ENCODE measurements at places on chromosomes 12 and 14.
A peak's percentile ranks its signal among the peaks of the same experiment; 100 is the strongest.

DNA sequence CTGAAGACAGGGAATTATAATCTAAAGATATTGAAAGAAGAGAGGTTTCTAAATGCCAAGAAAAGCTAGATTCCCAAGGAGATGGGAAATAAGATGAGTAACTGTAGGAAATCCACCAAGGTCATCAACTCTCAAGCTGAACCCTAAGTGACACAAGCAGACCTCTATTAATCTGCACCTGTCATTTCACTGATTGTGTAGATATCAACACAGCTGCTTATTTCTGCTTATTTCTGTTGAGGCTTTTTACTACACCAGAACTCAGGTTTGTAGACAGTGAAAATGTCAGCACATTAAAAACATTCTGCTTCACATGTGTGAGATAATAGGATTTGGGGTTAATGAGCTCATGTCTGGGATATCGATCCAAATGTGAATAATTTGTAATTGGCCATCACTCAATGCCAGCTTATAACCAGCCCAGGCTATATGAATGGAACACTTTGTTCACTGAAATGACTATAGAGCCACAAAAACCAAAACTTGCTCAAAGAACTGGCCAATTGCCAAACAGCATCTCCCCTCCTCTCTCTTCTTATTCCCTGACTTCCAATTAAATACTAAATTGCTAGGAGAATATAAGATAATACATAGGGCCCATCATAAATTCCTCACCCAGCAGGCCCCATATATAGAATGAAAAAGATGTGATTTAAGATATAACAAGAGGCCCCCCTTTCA, 188.7 kb upstream of the ARID2 start:
- no peak for DNase-seq

DNA sequence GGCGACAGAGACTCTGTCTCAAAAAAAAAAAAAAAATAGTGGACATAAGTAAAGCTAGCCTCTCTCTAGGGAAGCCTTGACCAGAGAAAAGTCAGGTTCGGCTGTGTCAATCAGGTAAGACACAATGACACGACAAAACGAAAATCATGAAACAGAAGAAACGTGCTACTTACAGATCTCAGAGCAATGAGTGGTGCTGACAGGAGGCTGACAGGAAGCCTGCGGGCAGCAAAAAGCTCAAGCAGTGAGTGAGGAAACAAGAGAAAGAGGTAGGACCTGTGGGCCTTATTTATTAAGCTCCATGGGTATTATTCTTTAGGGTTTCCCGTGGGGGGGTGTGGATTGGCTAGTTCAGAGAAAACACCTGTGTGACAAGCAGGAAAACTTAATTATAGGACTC, 363.1 kb downstream of the KCNH5 start:
- DNase-seq = no peak

DNA sequence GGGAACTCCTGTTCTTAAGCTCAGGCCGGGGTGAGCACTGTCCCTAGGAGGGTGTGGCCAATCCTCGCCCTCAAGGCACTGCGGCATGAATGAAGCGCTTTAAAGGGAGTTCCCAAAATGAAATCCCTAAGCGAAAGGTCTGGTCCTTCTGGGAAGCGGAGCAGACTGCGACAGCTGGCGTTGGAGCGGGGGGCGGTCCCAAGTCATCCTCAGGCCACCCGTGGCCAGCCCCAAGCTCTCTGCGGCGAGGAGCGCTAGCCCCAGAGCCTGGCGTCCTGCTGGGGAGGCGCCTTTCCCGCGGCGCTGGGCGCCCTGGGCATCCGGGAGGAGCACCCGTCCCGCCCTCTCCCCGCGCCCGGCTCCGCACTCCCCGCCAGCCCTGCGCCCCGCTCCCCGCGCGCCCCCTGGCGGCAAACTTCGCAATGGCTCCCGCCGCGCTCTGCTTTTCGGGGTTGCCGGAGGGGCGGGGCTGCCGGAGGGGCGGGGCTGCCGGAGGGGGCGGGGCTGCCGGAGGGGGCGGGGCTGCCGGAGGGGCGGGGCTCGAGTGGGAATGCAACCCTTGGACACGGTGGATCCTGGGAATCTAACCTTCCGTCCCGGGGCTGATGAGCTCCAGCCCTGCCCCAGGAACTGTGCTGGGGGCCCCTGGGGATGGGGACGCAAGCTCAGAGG, 25.4 kb downstream of the ZBTB42 start:
- DNase-seq = peak; percentile 86

DNA sequence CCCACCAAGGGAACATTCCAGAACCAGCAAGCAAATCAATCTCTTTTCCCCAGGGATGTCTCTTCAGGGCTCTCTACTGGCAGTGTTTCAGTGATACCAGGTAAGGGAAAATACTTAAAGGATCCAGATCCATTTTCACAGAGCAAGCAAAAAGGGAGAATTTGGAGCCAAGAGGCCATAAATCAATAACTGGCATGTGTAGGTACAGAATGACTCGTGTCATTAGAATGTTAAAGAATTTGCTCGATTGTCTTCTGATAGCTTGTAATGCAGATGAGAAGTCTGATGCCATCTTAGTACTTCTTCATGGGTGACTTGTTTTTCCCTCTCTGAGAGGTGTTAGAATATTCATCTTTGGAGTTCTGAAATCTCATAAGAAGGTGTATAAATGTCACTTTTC, 242.9 kb downstream of the KTN1 start:
- no peak for DNase-seq

DNA sequence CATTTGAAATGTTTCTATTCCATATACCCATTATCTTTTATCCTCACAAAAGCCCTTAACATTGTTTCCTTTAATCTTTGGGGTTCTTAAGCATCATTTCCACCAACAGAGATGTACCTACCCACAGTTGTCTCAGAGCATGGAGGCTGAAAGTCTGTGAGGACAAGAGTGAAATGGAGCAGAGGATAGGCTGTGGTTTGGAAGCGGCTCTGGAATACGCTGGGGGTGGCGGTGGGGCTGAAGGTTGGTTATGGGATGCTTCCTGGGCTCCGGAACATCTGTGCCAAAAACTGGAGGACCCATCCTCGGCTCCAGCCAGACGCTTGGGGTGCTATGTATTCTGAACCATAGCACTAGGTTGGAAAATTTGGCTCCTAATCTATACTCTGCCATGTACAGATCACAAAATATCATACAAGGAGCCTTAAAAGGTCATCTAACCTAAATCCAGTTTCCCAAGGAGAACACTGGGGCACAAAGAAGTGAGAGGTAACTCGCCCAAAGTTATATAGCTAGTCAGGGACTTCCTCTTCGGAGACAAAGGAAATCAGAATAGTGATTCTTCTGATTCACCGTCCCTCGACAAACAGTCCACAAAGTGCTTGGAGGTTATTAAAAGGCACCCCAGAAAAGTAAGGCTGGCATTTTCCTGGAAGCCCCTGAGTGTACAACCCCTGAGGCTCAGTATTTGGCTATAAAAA, 2.5 kb downstream of the PPP1R3E start:
- no peak for DNase-seq

DNA sequence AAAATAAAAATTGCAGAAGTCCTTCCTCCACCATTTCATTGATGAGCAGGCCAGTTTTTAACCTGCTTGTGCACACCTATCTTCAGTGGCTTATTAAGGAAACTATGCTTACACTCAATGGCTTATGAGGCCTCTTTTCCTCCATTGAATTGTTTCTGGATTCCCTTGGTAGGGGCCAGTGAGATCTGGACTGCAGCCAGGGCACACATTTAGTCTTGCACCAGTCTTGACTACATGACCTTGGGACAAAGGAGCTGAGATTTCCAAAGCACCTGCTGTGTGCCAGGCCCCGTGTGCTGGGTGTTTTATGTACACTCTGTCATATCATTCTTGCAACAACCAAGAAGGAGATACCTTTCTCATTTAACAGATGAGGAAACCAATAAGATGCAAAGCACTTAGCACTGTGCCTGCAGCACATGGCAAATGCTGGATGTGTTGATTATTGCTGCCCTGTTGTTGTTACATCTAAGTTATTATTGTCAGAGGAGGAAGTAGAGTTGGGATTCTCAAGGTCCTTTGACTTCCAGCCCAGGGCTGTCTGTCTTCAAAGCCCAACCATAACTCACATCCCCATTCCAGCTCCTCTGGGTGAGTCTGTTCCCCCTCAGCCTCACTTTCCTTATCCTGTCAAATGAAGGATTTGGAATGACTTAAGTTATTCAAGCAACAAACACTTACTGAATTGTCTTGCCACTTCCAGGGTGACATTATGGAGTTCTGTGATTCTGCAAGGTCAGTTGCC, 31.6 kb upstream of the RIN3 start:
- no peak for DNase-seq

DNA sequence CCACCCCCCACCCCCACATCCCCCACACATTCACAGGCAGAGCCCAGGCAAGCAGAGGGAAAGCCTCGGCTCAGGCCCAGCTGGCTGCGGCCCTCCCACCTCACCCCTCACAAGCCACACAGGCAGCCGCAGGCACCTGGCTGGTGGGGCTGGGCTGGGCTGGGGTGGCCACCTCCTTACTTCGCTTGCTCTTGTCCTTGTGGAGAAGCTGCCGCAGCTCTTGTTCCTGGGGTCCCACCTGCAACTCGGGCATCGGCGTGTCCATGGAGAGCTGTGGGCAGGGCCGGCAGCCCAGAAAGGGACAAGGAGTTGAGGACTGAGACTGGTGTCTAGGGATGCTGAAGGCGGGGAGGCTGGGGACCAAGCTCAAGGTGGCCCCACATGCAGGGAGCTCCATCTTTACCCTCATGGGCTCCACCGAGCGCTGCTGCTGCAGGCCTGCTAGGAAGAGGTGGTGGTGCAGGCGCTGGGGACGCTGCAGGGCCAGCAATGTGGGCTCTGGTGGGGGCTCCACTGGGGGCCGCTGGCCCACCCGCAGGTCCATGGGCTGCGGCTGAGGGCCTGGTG, 21.2 kb downstream of the HDAC7 start:
- no peak for DNase-seq

DNA sequence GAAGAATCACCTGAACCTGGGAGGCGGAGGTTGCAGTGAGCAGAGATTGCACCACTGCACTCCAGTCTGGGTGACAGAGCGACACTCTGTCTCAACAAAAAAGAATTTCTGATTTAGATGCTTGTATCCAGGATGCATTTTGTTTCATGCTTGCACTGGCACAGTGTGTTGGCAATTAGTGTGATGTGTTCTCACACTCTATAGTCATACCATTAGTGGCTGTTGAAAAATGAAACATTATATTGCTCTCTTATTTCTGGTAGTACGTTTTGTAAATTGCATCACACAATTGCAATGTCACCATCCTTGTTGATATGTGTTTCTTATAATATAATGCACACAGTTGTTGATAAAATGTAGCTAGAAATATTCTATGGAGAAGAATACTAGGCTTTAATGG, 51.3 kb upstream of the RMST start:
- no peak for DNase-seq

DNA sequence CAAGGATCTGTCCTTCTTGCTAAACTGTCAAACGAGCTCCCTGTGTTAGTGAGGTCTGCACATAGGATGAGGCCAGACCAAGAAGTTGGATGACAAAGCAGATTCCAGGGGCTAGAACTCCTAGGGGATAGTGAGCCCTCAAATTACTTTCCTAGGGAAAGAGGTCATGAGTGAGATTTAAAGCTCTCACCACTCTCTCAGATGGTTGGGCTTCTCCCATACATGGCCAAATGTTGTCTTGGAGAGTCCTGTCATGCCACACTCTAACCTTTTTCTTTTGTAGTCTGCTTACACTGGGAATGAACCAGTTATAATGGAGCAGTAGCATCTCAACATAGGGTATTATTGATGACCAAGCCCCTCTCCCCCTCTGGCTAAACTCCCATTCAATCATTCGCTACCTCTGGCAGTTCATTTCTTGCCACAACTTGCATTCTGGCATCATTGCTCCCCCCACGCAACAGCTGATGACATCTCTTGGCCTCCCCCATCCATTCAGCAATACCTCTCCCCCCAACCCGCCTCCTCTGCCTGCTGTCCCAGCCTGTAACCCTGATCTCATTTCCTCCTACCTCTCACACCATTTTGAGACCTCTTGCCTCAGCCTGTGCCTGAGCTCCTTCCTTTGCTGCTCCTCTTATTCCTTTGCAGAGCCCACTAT, 64.7 kb upstream of the CISTR start:
- DNase-seq = no peak

GRCh38 chr12:71684081-71684480, 1.8 kb upstream of the TMEM19 start:
- no peak for DNase-seq

DNA sequence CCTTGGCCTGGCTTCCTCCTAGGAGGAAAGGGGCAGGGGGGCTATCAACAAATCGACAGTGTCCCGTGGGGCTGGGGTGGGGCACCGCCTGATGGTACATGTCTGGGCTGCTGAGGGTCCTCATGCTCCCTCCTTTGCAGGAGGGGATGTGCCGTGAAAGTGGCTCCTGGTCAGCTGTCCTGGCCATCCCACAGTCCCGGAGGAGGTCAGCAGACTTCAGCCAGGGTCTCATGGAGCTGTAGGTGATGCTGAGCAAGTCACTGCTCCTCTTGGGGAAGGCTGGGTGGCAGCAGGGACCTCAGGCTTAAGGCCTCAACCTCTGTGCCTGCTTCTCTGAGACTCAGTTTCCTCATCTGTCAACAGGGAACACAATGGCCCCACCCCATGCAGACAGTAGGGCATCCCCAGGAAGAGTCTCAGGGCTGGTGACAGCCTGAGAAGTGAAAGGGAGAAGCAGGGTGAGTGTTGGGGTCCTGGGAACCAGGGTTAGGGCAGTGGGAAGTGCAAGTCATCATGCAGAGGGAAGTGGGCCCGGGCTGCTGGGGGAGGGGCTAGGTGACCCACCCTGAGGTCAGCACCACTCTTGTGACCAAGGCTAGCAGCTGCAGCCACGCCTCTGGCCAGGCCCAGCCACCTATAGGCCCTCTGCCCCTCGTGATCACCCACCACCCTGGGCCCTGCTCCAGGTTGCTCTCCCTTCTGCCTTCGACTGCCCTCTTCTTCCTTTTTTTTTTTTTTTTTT, 4.4 kb upstream of the TNFAIP2 start:
- no peak for DNase-seq

DNA sequence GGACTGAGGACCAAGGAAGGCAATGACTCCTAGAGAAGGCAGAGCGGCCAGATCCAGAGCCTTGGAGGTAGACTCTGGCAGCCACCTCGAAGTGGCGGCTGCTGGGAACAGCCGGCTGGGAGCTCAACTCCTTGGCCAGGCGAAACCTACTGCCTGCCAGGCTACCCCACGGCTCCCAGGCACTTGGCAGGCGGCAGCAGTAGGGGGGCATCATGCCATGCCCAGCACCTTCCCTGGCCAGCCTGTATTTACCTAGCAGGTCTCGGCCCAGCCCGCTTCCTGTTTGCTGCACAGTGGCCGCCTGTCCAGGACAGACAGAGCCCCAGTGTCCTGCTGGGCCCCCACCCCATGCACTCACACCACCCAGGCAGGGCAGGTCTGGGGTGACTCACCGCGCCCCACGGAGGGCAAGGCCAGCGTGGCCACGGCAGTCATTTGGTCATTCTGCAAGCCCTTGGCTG, 10.2 kb downstream of the TRPV4 start:
- DNase-seq = no peak

- DNase-seq = no peak
These were observed 174.6 kb downstream of the STXBP6 start for GRCh38 chr14:24875203-24875838.

GRCh38 chr12:11622876-11623281, 26.6 kb upstream of the ETV6 start:
- no peak for DNase-seq

- no peak for DNase-seq
These were observed 57.8 kb upstream of the ARHGAP5 start for GRCh38 chr14:32019276-32019675.

- no peak for DNase-seq
These were observed 13.7 kb downstream of the SPRYD3 start for GRCh38 chr12:53065470-53065869.

Data from neuronal stem cell (in vitro differentiated cells).